ENCODE measurements at places on chromosomes 2 and 18.

GRCh38 chr2:240732911-240733622, 41.4 kb downstream of the AQP12A start:
- no peak for DNase-seq

GRCh38 chr2:7097353-7097895, 180.2 kb downstream of the RNF144A start:
- peak; percentile 72 for DNase-seq

DNA sequence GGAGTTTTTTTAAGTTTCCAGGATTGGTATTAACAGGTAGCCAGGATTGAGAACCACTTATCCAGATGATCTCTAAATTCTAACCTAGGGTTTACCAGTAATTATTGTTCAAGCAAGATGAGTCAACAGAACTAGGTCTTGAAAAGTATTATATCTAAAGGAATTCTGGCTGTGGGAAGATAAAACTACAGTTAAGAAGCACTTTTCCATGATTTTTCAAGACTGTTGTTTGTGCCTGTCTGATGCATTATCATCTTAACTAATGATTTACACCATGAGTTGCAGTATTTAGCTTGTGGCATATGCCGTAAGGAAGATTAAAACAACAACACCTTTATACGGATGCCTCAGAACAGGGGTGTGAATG, 142.2 kb upstream of the CCDC68 start:
- DNase-seq: no peak

GRCh38 chr2:159890551-159891266, 92.7 kb upstream of the CD302 start:
- no peak for DNase-seq

DNA sequence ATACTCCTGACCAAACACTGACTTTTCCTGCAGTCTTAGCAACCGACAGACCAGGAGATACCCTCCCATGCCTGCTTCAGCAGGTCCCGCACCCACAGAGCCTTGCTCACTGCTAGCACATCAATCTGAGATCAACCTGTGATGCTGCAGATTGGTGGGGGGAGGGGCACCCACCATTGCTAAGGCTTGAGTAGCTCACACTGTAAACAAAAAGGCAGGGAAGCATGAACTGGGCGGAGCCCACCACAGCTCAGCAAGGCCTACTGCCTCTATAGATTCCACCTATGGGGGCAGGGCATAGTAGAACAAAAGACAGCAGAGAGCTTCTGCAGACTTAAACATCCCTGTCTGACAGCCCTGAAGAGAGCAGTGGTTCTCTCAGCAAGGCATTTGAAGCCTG, 109.7 kb downstream of the SP100 start:
- DNase-seq: no peak

DNA sequence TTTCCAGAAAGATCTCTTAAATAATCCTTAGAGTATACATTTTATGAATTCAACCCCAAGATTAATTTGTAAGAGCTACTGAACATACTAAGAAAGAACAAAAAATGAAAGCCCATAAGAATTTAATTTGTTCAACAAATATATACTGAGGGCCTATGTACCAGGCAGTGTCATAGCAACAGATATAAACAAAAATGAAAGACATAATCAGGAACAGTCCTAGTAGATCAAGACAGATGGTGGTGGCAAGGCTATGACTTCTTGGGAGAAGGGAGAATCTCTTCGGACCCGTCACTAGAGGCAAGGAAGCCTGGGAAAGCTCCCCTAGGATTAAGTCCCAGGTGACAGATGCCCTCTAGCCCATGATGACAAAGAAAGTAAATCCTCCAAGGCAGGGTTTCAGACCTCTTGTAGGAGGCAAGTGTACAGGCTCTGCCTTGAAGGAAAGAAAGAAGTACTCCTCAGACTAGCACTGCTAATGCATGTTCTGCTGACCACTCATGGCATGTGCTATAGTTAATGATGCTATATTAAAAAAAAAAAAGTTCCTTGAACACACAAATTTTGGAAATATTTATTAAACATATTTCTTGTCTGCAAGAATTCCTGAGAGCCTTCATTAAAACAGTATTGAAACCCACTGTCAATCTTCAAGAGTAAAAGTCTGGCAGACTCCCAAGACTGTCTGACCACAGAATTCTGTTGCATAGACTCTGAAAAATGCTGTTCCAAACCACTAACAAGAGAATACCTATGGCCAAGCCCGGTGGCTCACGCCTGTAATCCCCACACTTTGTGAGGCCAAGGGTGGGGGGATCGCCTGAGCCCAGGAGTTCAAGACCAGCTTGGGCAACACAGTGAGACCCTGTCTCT, 31.5 kb downstream of the NOL10 start:
- peak; percentile 82 for DNase-seq

- DNase-seq: no peak
Measured at GRCh38 chr18:67582488-67582887, 66.0 kb upstream of the DSEL start.

DNA sequence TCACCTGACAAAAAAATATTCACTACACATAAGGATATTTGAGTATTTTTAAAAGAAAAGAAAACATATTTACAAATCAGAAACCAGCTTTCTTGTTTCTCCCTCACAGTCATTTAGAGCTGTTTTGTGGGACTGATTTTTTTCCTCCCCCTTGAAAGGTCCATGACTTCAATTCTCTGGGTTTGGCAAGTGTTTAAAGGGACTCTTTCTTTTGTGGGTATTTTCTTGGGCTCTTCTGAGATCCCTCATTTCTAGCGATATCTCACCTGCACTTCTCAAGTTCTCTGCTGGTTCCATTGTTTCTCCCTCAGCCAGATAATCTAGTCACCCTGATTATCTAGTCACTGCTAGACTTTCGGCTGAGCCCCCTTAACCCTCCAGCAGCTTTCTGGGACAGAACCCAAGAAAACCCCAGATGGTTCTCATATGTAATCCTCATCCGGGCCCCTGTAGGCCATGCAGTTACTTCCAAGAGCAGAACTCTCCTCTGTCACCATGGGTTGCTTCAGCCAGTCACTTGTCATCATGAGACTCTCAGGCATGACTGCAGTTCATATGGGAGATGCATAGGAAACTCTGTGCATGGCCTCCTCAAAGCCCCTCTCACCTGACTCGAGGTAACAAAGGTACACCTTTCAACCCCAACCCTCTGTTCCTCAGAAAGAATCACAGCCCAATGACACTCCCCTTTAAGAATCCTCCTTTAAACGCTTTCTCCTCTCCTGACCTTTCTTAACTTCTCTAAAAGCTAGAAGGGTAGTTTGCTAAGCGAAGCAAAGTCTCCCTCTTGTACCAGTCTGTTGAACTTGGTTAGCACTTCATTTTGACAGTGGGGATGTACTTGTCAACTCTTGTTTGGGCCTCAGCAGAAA, 36.7 kb upstream of the ITGA4 start:
- no peak for DNase-seq

DNA sequence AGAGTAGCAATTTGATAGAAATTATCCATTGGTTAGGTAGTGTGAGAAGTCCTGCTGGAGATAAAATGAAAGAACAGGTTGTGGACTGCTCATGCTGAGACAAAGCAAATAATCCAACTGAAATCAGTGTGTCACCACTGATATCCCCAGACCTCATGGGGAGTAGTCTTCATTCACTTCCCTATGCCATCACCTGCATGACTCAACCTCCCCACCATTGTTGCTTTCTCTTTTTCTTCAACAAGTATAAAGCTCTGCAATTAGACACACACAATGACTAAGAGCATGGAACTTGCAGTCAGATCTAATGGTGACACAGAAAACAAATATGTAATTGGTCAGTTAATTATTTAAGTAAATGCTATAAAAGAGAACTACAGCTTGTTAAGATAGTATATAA, 475.3 kb downstream of the RIT2 start:
- DNase-seq: no peak

- DNase-seq: no peak
Measured at GRCh38 chr18:43484710-43485109, 207.4 kb upstream of the SYT4 start.

- DNase-seq: peak; percentile 83
Measured at GRCh38 chr2:186575302-186575701, 14.6 kb upstream of the ITGAV start.

- DNase-seq: peak; percentile 32
Measured at GRCh38 chr2:203328760-203329540, 756 bp downstream of the ABI2 start.

DNA sequence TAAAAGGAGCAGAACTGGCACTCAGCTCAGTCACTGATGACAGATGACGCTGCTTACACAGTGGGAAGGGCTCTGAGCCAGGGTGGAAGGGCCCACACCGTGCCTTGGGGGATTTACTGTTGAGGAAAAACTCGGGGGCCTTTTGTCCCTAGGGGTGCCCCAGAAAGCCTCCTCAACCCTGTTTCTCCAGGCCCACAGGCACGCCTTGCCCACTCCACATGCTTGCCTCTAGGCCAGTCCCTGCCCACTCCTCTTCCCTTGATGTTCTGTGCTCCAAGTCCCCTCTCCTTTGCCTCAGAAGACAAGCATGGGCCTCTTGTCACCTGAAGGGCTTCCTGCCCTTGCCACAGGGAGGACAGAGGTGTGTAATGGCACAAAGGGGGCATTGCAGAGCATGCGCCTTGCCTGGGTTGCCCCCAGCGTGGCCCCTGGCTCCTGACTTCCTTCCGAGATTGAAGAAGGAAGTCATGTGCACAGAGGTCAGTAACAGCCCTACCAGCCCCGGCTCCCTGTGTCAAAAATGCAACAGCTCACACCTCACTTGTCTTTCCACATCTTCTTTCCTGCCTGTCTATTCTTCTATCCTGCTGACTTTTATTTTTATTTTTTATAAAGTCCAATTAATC, 65.1 kb downstream of the LIPG start:
- DNase-seq: no peak

- no peak for DNase-seq
Measured at GRCh38 chr2:67216103-67216502, 181.0 kb upstream of the ETAA1 start.

GRCh38 chr2:233422050-233422639, 67.9 kb downstream of the DGKD start:
- no peak for DNase-seq

GRCh38 chr2:210337159-210337558, 22.2 kb upstream of the MYL1 start:
- no peak for DNase-seq

- DNase-seq: no peak
Measured at GRCh38 chr18:420661-421246, 79.7 kb downstream of the COLEC12 start.

GRCh38 chr2:225274751-225275150, 124.8 kb upstream of the NYAP2 start:
- peak; percentile 87 for DNase-seq

DNA sequence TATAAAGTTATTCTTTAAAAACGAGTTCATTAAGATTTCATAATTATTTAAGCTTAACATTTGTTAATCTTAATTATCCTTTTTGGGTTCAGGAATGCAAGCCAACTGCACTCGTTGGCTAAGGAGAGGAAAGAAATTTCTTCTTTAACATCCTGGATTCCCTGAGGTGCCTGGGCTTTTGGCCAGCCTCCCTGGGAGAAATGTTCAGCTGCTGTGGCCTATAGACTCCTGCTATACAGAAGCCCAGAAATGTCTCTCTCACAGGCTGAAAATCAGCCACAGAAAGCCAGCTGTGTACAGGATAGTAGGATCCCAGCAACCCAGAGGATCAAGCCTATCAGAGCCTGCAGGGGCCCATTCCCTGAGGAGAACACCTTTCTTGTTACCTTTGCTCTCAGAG, 430.3 kb downstream of the XIRP2 start:
- DNase-seq: no peak

DNA sequence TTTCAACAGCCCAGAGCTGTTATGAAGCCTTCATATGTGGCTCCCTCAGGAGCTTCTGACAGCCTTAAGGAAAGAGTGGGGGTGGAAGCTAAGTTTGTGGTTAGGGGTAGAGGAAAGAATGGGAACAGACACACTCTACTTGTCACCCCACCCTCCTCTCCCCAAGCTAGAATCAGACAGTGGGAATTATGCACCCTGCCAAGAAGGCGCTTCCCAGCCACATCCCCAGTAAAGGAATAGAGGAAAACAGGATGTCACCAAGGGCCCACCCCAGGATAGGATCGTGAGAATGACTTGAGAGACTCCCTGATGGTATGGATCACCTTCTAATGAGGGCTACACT, 32.4 kb upstream of the EML4 start:
- no peak for DNase-seq

DNA sequence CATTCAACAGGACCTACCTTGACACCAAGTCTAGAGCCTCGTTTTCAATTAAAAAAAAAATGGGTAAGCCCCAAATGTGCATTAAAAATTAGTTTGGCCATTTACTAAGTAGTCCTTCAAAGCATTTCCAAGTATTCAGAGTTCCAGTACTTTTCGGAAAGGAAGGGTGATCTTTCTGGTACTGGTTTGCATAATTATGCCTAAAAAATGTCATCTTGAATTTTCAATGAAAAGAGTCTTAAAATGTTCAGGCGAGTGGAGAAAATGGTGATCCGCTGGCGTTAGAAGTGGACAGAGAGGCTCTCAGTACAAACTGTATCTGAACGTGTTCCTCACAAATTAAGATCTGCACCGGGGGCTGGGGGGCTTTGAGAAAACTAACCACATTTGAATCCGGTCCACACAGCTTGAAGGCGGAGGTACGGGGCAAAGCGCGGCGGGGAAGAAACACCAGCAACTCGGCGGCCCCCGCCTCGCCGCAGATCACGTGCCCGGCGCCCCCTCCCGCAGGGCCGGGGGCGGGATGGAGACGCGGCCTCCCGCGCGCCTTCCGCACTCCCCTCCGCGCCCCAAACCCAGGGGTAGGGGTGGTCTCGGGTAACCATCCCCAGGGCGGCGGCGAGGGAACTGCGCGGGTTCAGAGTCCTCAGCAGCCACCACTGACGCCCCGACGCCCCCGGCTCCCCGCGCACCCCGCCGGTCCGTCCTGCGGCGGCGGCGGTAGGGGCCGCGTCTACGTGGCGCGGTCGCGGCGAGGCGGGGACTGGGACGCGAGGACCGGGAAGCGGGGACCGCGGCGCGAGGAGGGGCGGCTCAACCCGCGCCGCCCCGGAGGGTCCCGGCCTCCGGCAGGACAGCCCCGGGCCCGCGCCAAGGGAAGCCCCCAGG, 564 bp downstream of the LPIN2 start:
- peak; percentile 64 for DNase-seq

GRCh38 chr2:159163930-159164329, 122.6 kb downstream of the WDSUB1 start:
- DNase-seq: peak; percentile 16

- DNase-seq: no peak
Measured at GRCh38 chr2:15563227-15564100, 2.3 kb upstream of the NBAS start.

DNA sequence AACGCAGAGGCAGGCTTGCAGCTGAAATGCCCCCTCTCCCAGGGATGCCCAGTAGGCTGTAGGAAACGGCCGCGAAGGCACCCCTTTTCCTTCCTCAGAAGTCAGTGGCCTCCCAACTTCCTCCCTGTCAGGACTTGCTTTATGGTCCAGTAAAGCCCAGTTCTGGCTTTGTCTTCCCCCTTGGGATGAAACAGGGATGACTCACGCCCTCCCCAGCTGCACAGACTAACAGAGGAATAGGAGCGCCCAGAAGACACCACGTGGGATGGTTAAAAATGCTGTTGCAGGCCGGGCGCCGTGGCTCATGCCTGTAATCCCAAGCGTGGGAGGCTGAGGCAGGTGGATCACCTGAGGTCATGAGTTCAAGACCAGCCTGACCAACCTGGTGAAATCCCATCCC, 6.9 kb downstream of the CREG2 start:
- DNase-seq: no peak

- no peak for DNase-seq
Measured at GRCh38 chr18:79634593-79635426, 44.8 kb upstream of the CTDP1 start.

Measured in RPMI8226 (cell line).